ENCODE measurements at places on chromosomes 7 and 10. TPM values are rescaled to one million over a fixed set of nuclear protein-coding genes. Genes with fewer than 3 reads are reported as not detected.

The LGI1 gene
- total RNA-seq: not detected

The SSC4D gene
- total RNA-seq: 0.77 TPM

The VAX1 gene
- total RNA-seq: not detected

The TMEM196 gene
- total RNA-seq: not detected

The MYH16 gene
- total RNA-seq: not detected

The POLD2 gene
- total RNA-seq: 286 TPM

The PNLIPRP3 gene
- not detected for total RNA-seq

The TRPV5 gene
- total RNA-seq: not detected

The LRIT1 gene
- not detected for total RNA-seq

The ZC3HAV1L gene
- 38.5 TPM for total RNA-seq

The ITGB1 gene
- total RNA-seq: 57.5 TPM

The ABHD11 gene
- 23.0 TPM for total RNA-seq

The RADIL gene
- 0.26 TPM for total RNA-seq

The TRIM74 gene
- 2.1 TPM for total RNA-seq

The SFTPA2 gene
- not detected for total RNA-seq

The FAM13C gene
- not detected for total RNA-seq

The HMX2 gene
- not detected for total RNA-seq

The FAM221A gene
- 6.6 TPM for total RNA-seq

The SOSTDC1 gene
- not detected for total RNA-seq

The C10orf105 gene
- total RNA-seq: 0.33 TPM

The PRKCQ gene
- 36.0 TPM for total RNA-seq

The CDC14C gene
- not detected for total RNA-seq

The OPALIN gene
- not detected for total RNA-seq

The SLC26A3 gene
- total RNA-seq: not detected

The CTAGE15 gene
- total RNA-seq: 1.3 TPM

The SPDYE2B gene
- total RNA-seq: not detected

The SPDYE8 gene
- total RNA-seq: not detected

The TMEM236 gene
- 0.05 TPM for total RNA-seq

The BHLHA15 gene
- total RNA-seq: 0.72 TPM

The ALOX5 gene
- 2.4 TPM for total RNA-seq

The EGR2 gene
- total RNA-seq: 201 TPM

The HOXA2 gene
- total RNA-seq: not detected

The FKBP14 gene
- 8.2 TPM for total RNA-seq

The ADAMTS14 gene
- 0.33 TPM for total RNA-seq

The NUTM2E gene
- total RNA-seq: 0.19 TPM

The ZP3 gene
- 7.4 TPM for total RNA-seq

The OPN1SW gene
- total RNA-seq: not detected

The ZNF503 gene
- total RNA-seq: 0.09 TPM

The DPYSL4 gene
- total RNA-seq: 32.5 TPM

The AGR2 gene
- total RNA-seq: not detected

The CLDN3 gene
- not detected for total RNA-seq

The PDAP1 gene
- 168 TPM for total RNA-seq

The PNLIPRP2 gene
- not detected for total RNA-seq

The SEMA3A gene
- total RNA-seq: 0.14 TPM

The SVOPL gene
- not detected for total RNA-seq

The SYNPO2L gene
- total RNA-seq: 0.05 TPM

The AGMO gene
- total RNA-seq: not detected

The CAMK2B gene
- total RNA-seq: 1.6 TPM

The ERVW-1 gene
- not detected for total RNA-seq

The GIMAP4 gene
- total RNA-seq: 62.7 TPM

The VIPR2 gene
- total RNA-seq: 1.7 TPM

The MSS51 gene
- 2.5 TPM for total RNA-seq

The ZNF479 gene
- not detected for total RNA-seq

The CACNB2 gene
- total RNA-seq: not detected
